ENCODE measurements at places on chromosomes 4 and X.
A peak's percentile ranks its signal among the peaks of the same experiment; 100 is the strongest.

DNA sequence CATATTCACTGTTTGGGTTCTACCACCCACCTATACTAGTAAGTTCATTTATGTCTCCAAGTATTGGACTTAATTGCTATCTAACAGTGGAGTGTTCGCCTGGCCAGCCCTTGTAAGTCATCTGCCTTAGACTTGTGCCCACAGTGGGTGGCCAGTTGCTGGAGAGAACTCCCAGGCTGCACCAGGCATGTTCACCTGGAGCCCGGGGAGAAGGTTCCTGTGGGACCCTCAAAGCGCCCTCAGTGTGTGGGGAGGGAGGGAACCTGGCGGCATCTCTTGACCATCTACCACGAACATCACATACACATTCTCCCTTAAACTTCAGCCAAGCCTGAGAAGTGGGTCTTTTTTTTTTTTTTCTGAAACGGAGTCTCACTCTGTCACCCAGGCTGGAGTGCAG is 138.1 kb downstream of the CPZ start:
- DNase-seq = no peak

- no peak for DNase-seq
Observed at GRCh38 chr4:118803253-118803652, 32.7 kb downstream of the SEC24D start.

DNA sequence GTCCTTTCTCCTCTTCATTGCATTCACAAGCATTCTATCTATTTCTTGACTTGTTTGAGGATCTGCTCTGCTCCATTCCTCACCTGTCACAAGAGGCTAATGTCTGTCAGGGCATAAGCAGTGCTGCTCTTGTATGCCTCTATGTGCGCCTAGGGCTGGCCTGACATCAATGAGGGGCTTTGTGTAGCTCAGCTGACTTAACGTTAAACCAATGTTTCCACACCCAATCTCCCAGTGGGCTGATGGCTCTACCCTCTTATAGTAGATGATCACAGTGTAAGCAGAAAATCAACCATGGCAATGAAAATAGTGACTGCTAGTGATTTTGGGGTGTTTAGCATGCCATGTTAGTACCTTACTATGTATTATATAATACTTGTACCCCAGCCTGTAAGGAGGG is 139.0 kb downstream of the UNC5C start:
- DNase-seq = no peak

DNA sequence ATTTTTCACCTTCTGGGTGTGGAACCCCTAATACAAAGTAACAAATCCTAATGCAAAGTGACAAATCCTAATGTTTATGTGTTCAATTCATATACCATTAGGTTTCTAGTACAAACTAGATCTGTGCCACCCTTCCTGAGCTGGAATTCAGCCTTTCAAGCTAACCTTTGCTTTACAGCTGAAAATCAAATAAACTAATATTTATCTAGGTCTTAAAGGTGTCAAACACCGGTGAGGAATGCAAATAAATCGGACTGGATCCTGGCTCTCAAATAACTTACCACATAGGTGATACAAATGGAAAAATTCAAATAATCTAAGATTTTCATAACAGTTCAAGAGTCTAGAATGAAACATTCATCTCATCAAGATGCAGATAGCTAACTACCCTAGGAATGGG is 11.6 kb downstream of the IRF2 start:
- no peak for DNase-seq

DNA sequence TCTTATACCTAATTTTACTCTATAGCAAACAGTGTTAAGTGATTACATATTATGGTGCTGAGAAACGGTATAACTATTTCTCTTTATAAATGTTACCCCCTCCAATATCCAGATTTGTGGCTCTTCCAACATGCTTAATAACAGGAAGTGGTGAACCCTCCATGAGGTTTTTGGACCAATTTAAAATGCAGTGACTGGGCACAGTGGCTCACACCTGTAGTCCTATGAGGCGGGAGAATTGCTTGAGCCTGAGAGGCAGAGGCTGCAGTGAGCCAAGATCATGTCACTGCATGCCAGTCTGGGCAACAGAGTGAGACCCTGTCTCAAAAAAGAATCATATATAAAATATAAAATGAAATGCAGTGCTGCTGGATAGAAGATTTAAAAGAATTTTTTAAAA is 137.3 kb downstream of the MGST2 start:
- DNase-seq = no peak

DNA sequence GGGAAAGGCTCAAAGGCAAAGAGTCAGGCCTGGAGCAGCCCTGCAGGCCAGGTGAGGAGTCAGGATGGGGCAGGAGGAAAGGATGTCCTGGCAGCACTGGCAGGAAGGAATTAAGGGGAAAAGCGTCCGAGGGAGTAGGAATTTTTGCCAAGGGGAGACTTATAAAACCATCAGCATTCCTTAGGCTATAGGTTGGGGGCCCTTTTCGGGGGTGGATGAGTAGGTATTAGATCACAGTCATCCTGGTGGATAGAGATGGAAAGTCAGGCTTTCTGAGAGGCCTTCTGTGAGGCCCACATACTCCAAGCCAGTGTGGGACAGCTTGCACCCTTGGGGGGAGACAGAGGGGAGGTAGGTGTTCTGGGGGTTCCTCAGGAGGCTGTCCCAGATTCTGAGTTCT is 12.3 kb downstream of the STARD8 start:
- no peak for DNase-seq

DNA sequence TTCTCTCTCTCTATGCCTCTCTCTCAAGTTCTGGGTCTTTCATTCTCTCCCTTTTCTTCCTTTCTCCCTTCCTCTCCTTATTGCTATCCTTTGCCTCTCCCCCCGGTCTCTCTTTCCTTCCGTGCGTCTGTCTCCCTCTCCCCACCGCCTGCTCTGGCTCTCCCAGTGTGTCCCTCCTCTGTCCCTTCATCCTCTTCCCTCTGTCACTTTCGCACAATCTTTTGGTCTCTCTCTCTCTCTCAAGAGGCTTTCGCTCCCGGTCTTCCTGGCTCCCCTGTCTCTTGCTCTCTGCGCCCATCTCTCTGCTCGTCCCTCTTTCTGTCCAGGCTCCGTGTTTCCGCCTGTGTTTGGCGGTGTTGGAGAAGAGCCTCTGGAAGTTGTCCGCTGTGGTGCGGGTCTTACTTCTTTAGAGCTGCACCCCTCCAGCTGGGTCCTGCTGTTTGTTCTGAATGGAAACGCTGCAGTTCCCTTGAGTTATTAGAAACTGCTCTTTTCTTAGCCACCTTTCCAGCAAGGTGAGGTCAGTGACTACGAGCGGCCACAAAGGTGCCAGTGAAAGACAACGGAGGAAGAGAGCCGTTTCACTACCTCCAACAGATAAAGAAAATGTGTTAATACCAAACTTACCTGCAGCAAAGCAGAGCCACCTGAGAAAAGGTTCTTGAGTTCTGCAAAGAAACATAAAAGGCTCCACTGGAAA is 1.1 kb downstream of the BMPR1B start:
- no peak for DNase-seq

GRCh38 chrX:154476821-154477220 is 2.3 kb downstream of the LAGE3 start:
- no peak for DNase-seq

DNA sequence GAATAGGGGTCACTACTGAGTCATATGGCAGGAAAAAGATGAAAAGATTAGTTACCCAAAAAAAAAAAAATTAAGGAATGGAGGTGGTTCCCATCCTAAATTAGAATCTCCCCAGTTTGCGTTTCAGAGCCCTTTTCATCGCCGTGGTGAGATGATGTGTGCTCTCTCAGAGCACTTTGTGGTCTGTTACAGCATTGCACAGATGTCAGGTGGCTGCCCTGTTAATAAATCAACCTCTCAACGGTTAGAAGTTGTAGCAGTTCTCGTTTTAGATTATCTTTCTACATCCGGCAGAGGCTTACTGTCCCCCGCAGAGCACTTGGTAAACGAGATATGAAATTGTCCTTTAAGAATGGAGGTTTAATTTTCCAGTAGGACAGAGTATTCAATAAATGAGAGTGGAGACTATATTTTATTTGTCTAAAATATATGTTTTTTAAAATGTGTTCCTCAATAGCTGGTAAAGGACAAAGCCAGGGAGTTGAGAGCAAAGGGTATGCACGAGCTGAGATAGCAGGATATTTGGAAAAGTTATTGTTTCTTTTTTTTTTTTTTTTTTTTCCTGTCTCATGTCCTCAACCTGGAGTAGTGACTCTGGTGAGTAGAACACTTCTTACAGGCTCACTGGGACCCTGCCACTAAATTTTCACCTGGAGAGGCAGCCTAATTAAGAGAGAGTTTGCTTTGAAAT is 26.9 kb downstream of the AFF1 start:
- DNase-seq = no peak

GRCh38 chr4:138449938-138450337 is 207.8 kb upstream of the SLC7A11 start:
- DNase-seq = no peak

- no peak for DNase-seq
Observed at GRCh38 chr4:169124661-169125060, 114.6 kb upstream of the CBR4 start.

GRCh38 chrX:119466970-119467369 is 1.3 kb upstream of the SLC25A5 start:
- no peak for DNase-seq

DNA sequence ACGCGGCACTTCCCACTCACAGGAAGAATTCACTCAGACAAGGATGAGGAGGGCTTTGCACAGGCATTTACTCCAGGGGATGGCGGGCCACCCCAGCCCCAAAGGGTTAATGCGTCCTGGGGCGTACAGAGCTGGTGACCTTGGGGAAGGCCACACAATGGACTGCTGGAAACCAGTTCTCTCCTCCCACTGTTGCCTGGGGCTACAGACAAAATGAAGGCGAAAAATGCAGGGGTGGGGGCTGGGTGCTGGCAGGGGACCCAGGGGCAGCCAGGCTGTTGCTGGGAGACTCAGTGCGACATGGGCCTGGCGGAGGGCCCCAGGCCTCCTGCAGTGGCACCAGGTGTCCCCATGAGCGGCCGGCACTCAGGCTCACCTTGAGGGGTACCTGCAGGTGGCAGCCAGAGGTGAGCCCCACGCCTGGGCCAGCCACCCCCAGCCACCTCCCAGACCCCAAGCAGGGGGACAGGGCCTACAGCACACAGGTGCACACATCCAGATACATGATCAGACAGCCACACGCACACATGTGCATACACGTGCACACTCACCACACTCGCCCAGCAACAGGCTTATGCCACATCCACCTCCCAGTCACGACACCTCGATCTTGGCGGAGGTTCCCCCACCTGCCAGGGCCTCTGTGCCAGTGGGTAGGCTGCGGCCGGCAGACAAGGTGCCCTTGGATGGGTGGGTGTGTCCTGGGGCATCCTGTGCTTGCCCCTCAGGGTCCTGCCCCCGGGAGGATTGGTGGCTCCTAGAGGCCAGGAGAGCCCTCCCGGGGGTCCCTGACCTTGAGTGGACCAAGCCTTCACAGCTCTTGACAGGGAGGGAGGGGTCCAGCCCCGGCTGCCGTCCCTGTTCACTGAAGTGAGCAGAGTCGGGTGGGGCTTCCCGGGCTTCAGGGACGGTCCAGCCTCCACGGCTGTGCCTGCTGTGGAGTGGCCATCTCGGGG is 13.1 kb downstream of the NAT8L start:
- DNase-seq = no peak

GRCh38 chr4:156685308-156685707 is 286.3 kb downstream of the PDGFC start:
- no peak for DNase-seq

- DNase-seq = no peak
Observed at GRCh38 chrX:47499293-47499692, 16.3 kb upstream of the ZNF41 start.

GRCh38 chr4:81914623-81915022 is 442.9 kb upstream of the RASGEF1B start:
- no peak for DNase-seq

DNA sequence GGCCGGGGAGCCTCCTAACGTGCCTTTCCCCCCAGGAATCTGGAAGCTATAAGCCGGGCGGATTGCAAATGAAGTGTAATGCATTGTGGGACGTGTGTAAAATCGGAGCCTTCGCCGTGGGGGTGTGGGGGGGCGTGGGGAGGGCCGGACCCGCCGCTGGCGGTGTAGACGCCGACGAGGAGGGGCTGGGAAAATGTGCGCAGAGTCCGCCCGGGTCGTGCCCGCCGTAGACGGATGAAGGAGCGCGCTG is 1.3 kb downstream of the STOX2 start:
- no peak for DNase-seq

DNA sequence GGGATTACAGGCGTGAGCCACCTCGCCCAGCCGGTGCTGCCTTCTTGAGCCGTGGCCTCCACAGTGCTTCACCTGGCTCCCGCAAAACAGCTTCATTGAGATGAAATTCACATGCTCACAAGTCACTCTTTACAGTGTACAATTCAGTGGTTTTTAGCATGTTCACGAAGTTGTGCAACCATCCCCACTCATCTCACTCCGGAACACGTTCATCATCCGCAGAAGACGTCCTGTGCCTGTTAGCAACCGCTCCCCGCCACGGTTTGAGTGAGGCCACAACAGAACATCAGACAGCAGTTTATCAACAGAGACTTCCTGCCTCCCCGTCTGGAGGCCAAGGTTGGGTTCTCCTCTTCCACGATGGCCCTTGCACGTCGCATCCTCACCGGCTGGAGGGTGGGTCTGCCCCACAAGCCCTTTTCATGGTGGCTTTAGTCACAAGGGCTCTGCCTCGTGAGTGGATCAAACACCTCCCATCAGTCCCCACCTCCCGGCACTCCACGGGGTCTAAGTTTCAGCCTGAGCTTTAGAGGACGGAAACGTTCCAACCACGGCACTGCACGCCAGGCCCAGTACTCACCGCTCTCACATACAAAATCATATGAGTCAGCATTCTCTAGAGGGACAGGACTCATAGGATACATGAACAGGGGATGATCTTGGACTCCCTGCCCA is 29.6 kb upstream of the SPON2 start:
- peak; percentile 78 for DNase-seq

DNA sequence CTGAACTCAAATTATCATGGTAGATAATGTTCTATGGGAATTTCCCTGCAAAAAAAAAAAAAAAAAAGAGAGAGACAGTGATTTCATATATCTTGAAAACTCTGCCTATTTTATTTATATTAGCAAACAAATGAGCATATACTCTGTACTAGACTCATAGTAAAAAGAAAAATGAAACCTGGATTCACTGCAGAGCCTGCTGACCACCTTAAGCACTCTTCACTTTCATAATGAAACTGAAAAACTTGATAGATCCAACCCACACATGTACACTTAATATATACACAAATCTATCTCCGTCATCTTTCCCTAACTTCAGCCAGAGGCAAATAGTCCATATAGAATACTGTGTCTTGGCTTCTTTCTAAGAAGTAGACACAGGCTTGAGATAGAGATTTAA is 226.1 kb upstream of the KCNIP4 start:
- no peak for DNase-seq

DNA sequence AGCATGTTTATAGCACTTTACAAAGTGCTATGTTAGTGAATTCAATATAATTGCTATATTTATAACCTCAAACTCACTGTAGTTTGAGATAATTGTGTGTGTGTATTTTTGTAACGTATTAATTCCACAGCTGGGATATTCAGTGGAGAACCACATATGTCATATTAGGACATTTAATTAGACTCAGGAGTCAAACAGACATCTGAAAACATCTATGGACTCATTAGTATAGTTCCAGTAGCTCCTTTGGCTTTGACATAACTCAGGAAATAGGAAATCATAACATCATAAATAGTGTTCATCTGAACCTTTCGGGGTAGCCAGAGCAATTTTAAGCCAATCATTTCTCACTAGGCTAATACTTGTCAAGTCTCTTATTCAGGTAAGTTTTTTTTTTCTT is 38.8 kb downstream of the NAA11 start:
- DNase-seq = no peak
